ENCODE measurements at places on chromosomes 4 and X.
A peak's percentile ranks its signal among the peaks of the same experiment; 100 is the strongest.

DNA sequence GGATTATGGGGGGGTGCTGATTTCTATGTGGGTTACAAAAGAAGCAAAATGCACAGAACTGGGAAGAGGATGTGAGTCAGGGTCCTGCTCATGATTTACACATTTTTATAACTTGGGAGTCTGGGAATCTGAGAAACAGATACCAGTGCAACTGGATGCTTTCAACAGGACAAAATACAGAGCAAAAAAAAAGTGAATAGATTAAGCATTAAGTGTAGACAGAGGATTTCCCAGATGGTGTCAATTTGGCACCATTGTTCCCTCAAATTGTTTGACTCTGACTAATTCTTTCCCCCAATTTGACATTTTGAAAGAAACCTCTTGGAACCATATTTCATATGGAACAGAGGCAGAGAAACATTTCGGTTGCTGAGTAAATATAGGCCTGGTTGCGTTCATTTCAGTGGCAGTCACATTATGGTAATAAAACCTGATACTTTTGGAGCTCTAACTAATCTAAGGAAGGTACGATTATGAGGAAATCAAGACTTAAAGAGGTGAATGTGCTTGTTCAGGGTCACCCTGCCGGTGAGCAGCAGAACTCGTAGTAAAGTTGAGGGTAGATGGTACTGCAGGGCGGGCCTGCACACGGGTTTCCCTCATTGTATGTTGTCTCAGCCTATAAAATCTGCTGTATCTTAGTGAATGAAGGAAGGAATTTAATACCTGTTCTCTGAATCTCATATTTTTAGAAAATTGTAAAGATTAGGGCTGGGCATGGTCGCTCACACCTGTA lies 18.7 kb upstream of the CDKL5 start:
- DNase-seq = no peak

GRCh38 chrX:65451663-65452062 lies 82.9 kb downstream of the LAS1L start:
- DNase-seq = no peak

GRCh38 chr4:7281691-7282665 lies 89.6 kb downstream of the SORCS2 start:
- DNase-seq = no peak

- DNase-seq = peak; percentile 41
These were observed 206.3 kb downstream of the SLC7A11 start for GRCh38 chr4:138035781-138036258.

GRCh38 chrX:9311421-9312160 lies 153.3 kb upstream of the TBL1X start:
- DNase-seq = no peak

- no peak for DNase-seq
These were observed 9.7 kb downstream of the HS6ST2 start for GRCh38 chrX:132948648-132949260.

GRCh38 chr4:13248621-13249298 lies 235.4 kb downstream of the RAB28 start:
- peak; percentile 13 for DNase-seq

- no peak for DNase-seq
These were observed 568.3 kb downstream of the ANKRD50 start for GRCh38 chr4:124144238-124144654.

- no peak for DNase-seq
These were observed 20.6 kb downstream of the ZDHHC9 start for GRCh38 chrX:129823115-129823514.

GRCh38 chr4:37517326-37517725 lies 168.8 kb downstream of the RELL1 start:
- DNase-seq = no peak

DNA sequence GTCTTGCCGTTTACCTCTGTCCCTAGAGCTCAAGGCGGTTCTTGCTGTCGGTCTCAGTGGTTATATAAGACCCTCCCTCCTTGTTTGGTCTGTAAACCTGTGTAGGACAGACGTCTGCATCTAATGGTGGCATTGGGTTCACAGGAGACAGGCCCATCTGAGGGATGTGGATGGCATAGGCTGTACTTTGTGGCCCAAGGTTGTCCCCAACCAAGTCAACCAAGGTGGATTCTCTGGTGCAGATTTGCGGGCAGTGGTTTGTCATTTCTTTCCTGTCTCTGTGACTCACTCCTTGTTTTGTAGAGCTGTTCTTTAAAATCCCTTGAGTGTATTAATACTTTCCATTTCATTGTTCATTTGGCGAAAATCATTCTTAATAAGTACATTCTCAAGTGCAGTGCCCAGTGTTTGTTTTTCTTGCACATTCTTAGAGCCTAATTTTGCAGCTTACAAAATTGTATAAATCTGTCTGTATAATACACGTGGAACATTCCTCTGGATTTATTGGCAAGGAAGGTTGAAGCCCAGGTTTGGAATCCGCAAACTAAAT lies 68.0 kb upstream of the TLR2 start:
- no peak for DNase-seq

GRCh38 chrX:154485150-154486051 lies 1.0 kb downstream of the UBL4A start:
- no peak for DNase-seq

- DNase-seq = no peak
These were observed 185.8 kb upstream of the GPC4 start for GRCh38 chrX:133601116-133601515.

GRCh38 chrX:100417681-100418080 lies 7.6 kb upstream of the PCDH19 start:
- DNase-seq = no peak

DNA sequence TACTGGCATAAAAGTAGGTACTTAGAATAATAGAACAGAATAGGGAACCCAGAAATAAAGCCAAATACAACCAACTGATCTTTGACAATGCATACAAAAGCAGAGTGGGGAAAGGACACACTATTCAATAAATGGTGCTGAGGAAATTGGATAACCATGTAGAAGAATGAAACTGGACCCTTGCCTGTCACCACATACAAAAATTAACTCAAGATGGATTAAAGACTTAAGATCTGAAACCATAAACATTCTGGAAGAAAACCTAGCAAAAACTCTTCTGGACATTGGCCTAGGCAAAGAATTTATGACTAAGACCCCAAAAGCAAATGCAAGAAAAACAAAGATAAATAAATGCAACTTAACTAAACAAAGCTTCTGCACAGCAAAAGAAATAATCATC lies 45.6 kb downstream of the ARFIP1 start:
- DNase-seq = no peak

GRCh38 chrX:51614353-51615012 lies 4.2 kb downstream of the CENPVL3 start:
- DNase-seq = no peak

DNA sequence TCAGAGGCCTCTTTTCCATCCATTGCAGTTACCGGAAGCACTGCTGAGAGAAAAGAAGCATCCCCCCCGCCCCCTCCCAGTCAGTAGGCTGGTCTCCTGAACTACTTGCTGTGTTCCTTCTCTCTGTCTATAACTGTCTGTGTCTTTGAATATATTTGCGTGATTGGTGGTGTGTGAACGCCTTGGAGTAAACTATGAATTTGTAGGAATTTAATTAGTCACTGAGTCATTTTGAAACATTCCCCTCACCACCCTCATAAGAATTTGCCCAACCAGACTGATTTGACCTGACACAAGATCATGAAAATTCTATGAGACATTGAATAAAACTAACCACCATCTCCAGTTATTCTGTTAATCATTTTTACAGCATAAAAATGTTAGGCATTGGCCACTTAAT lies 6.7 kb upstream of the NXF3 start:
- no peak for DNase-seq

- no peak for DNase-seq
These were observed 54.2 kb downstream of the SPATA18 start for GRCh38 chr4:52105276-52105675.

DNA sequence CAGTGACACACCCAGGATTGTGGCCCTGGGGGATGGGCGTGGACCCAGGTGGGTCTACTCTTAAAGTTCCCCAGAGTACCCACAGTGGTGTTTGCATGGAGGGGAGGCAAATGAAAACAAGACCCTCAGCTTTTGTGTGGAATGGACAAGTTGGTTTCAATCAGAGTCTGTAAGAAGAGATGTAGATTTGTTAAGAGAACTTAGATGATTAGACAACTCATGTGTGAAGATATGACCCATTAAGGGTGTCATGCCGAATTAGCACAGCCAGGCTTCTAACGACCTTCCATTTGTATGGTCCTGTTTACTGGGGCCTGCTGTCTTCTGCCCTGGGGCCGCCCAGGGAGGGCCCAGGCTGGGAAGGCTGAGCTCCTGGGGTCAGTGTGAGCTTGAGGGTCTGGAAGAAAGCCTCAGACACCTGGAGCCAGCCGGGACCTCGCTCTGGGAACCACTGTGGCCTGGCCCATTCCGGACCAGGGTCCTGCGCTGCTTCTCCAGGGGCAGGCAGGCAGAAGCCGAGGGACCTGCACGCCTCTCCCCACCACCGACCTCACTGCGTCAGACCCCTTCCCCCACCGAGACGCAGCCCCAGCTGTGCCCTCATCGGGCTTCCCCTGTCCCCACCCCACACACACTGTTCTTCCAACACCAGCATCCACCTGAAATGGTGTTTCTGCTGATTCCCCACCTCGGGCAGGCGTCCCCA lies 20.4 kb downstream of the UVSSA start:
- DNase-seq = no peak

- no peak for DNase-seq
These were observed 36.9 kb downstream of the NLGN3 start for GRCh38 chrX:71181558-71181909.

DNA sequence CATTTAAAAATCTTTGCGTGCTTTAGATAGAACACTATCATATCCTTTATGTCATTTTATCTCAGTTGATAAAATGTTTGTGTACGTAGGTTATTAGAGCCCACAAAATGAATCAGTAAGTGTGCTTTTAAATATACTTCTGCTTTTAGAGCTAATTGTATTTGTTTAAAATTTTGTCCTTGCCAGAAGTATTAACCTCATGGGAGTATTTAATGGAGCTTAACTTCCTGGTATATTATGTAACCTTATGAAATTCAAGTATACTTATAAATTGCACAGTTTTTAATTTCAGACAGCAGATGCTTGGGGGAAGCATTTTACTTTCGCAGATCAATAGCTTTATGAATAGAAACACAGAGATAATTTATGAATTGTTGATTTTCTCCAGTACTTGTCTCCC lies 90.2 kb downstream of the DIPK2B start:
- DNase-seq = no peak

- DNase-seq = no peak
These were observed 23.1 kb downstream of the CD40LG start for GRCh38 chrX:136671006-136671610.

DNA sequence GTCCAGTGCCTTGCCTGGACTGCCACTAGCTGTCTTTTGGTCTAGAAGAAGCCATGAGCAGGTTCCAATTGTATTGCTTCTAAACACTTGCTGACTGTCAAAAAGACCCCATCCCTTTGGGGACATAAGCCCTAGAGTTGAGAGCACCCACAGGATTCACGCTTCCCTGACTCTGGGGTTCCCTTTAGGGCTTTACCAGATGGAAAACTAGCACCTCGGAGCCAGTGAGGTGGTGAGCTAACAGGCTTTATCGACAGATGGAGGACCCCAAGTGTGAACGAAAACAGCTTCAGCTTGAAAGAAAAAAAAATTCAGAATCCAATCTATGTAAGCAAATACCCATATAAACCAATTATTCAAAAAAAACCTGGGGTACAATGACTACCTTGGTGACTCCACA lies 90.8 kb downstream of the NAA11 start:
- no peak for DNase-seq

GRCh38 chr4:32680946-32681345 lies 1960.8 kb downstream of the PCDH7 start:
- DNase-seq = no peak

DNA sequence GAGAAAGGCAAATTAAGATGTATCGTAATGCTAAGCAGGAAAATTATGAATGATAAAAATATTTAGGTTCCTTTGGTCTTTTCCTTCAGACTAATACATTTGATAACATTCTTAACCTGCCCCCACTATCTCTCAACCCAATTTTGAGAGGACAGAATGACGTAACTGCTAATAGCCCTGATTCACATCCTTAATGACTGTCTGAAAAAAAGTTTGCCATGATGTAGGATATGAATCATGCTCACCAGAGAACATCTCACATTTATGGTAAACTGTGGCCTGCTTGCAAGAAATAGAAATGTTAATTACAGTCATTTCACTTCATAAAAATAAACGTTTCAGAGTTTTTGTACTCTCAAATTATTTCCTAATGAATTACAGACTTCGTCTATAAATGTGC lies 128.0 kb upstream of the VEGFC start:
- DNase-seq = no peak

DNA sequence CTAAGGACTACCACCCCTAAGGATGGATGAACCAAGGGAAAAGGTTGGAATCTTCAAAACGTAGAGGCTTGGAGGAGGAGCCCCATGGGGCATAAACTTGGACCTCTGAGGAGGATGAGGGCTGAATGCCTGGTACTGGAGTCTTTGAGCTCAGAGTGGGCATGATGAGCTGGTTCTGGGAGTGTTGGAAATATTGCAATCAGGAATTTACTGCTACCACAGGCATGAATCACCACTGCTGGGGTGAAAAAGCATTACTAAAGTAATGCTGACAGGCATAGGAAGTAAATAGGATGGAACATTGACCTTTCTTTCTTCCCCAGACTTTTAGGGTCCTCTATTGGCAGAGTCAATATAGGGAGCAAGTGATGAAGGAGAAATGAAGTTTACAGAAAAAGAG lies 105.8 kb upstream of the RPS6KA3 start:
- no peak for DNase-seq

DNA sequence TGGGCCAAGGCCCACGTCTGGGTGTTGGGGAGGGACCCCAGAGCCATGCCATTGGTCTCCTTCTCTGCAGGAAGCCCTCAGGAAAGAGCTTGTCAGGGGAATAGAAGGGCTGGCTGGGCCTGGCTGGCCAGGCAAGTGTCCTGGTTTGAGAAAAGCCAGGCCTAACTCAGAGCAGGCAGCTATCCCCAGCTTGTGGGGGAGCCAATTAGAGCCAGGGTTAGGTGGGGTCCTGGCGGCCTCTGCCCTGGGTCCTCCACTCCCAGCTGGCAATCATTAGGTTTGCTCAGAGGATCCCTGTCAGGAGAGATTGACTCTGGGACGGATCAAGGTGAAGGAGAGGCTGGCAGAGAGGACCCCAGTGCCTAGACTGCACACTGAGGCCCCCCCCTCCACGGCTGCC lies 64.8 kb downstream of the PJA1 start:
- no peak for DNase-seq

DNA sequence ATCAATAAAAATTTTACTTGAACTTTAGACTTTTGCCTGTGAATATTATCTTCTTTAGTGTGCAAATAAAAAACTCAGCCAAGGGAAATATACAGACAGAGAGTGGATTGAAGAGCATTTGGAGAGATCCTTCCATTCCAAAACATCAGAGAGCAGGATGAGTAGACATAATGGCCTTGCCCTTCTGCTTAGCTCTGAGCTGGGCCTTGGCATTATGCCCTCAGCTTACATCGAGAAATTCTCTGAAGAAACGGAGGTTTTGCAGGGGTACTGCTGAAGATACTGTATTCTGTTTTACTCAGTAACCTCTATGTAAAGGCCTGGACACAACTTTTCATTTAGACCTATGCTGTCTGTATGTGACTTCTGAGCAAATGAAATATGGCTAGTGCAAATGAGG lies 317.4 kb downstream of the STIM2 start:
- DNase-seq = no peak

GRCh38 chr4:184477201-184477999 lies 3.0 kb upstream of the IRF2 start:
- DNase-seq = no peak
